ENCODE measurements at places on chromosomes 12 and 14. TPM values are rescaled to one million over a fixed set of nuclear protein-coding genes. Genes with fewer than 3 reads are reported as not detected.

- no peaks in the 10 kb centered on the region for H3K27me3 ChIP-seq
- peak; percentile 44 for DNase-seq
- no peaks in the 10 kb centered on the region for H3K36me3 ChIP-seq
- no peak overlapping the region for H3K27ac ChIP-seq
- no peaks in the 10 kb centered on the region for H3K4me1 ChIP-seq
- no peak overlapping the region for H3K4me3 ChIP-seq
Observed at GRCh38 chr14:24123424-24124417, 6.7 kb upstream of the FITM1 start.

DNA sequence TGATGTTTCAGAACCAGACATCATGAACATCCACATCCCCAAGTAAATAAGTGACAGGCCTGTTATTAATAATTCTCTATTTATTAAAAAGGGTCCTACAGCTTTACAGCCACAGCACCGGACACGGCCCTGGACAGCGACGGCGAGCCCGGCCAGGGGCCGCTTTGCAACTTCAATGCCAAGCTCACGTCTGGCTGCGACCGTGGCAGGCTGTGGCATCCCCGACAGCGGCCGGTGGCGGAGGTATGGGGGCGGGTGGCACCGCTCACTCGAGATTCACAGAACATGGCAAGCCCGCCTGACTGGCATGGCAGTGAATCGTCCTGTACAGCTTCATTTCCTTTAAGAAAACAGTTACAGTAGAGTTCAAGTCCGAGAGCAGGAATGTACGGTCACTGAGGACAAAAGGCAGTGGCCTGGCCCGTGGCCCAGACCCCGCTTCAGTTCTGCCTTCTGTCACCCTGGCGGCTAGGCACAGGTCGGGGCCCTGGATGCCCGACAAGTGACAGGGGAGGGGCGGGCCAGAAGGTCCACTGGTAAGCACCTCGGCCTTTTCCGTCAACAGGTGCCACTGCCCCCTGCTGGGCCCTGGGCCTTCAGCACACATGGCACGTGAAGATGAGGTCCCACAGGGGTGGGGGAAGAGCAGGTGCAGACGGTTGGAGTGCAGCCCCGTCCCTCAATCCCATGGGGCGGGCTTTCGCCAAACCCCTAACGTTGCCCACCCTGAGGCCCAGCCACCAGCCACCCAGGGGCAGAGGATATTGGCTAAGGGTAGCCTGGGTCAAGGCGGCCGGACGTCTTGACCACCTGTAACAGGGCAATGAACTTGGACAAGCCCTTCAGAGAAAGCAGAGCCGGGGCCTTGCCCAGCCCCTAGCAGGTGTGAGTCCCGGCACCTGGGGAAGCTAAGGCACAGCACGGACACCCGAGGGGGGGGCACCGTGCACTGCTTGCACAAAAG is 30.3 kb downstream of the HIP1R start:
- H3K27me3 ChIP-seq: no peaks in the 10 kb centered on the region
- peak; percentile 79 for DNase-seq
- H3K27ac ChIP-seq: no peak overlapping the region
- no peaks in the 10 kb centered on the region for H3K4me1 ChIP-seq

EFCAB11 gene
- 3.4 TPM for total RNA-seq

VRTN gene
- total RNA-seq: not detected

DNA sequence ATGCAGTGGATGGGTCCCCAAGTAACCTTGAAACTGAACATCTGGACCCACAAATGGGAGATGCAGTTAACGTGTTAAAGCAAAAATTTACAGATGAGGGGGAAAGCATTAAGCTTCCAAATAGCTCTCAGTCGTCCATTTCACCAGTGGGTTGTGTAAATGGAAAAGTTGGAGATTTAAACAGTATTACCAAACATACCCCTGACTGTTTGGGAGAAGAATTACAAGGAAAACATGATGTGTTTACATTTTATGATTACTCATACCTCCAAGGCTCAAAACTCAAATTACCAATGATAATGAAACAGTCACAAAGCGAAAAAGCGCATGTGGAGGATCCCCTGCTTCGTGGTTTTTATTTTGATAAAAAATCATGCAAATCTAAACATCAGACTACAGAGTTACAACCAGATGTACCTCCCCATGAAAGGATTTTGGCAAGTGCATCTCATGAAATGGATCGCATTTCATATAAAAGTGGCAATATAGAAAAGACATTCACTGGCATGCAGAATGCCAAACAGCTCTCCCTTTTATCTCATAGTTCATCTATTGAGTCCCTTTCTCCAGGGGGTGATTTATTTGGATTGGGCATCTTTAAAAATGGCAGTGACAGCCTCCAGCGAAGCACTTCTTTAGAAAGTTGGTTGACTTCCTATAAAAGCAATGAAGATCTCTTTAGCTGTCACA is 116.6 kb upstream of the NPAS3 start:
- H3K36me3 ChIP-seq: peaks cover 3% of the 10 kb centered on the region
- no peak overlapping the region for H3K4me3 ChIP-seq
- no peak for DNase-seq

MANSC1 gene
- 38.1 TPM for total RNA-seq

DNA sequence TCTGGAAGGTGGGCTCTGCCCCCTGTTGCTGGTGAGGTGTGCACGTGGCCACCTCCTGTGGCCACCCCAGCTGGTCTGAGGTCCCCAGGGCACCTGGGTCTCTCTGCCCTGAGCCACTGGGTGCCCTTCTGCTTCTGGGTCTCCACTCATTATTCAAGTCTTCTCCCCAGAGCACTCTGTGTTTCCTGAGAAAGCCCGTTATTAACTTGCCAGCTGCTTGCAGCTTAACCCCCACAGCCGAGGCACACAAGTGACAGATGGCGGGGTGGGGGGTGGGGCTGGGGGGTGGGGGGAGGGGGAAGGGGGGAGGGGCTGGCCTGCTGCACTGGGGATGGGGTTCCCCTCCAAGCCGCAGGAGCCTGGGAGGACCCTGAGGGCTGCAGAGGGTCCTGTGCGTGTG is 40.5 kb downstream of the FBRSL1 start:
- no peak overlapping the region for H3K27ac ChIP-seq
- no peaks in the 10 kb centered on the region for H3K4me1 ChIP-seq
- no peaks in the 10 kb centered on the region for H3K36me3 ChIP-seq
- no peak for DNase-seq
- H3K4me3 ChIP-seq: no peak overlapping the region
- H3K27me3 ChIP-seq: no peaks in the 10 kb centered on the region

DNA sequence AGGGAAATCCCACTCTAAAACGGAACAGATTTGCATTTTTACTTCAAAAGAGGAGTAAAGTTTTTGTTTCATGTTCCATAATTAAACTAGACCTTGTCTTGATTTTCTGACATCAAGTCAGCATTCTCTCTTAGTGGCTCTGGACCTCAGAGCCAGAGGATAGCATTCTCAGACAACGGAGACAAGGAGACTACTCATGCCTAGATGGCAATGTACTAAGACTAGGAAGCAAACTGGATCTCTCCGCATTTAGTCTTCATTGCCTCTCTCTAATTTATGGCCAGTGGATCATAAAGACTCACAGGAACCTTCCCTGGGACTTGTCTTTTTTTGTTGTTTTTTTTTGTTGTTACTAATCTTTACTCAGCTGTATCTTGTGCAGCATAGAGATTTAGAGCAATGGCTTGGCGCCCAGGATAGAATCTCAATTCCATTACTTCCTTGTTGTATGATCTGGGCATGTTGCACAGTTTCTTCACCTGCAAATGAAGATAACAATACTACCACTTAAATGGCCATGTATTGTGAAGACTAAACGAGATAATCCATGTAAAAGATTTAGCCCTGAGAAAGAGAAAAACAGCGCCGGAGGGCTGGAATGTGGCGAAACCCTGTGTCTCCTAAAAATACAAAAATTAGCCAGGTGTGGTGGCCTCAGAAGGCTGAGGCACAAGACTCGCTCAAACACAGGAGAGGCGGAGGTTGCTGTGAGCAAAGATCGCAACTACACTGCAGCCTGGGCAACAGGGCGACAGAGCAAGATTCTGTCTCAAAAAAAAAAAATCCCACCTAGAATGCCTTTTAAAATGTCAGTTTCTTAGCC is 4.0 kb upstream of the GEMIN2 start:
- no peaks in the 10 kb centered on the region for H3K27me3 ChIP-seq
- no peaks in the 10 kb centered on the region for H3K36me3 ChIP-seq
- H3K27ac ChIP-seq: no peak overlapping the region
- DNase-seq: no peak
- H3K4me3 ChIP-seq: no peak overlapping the region
- peaks cover 3% of the 10 kb centered on the region for H3K4me1 ChIP-seq

DNA sequence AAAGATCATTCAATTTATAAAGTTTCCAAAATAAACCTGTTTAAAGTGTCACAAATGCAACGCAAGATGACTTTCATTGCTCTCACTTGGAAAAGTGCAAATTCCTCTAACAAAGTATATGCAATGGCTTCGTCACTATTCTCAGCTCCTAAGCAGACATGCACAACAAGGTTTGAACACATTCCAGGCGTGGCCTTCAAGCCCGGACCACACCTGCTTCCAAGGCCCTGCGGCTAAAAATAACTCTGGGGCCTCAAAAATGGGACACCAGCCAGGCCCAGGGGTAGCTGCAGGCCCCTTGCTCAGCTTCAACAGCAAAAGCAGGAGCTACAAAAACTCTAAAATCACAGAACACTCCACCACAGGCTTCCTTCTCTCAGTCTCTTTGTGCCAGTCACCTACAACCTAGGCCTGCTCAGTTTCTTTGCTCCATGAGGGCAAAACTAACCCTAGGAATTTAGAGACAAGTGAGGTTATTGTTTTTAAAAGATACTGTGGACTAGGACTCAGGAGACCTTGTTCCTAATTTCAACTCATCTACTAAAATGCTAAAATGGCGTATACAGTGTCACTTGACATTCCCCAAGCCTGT is 29.3 kb downstream of the DUSP16 start:
- H3K4me1 ChIP-seq: no peaks in the 10 kb centered on the region
- no peaks in the 10 kb centered on the region for H3K36me3 ChIP-seq
- H3K27me3 ChIP-seq: no peaks in the 10 kb centered on the region
- no peak for DNase-seq
- H3K27ac ChIP-seq: no peak overlapping the region
- H3K4me3 ChIP-seq: no peak overlapping the region

EIF2S1 gene
- 61.4 TPM for total RNA-seq

HELB gene
- 2.5 TPM for total RNA-seq

GRCh38 chr12:109545826-109546225 is 27.5 kb downstream of the MMAB start:
- no peak overlapping the region for H3K4me3 ChIP-seq
- H3K36me3 ChIP-seq: no peaks in the 10 kb centered on the region
- no peak overlapping the region for H3K27ac ChIP-seq
- no peak for DNase-seq
- H3K27me3 ChIP-seq: no peaks in the 10 kb centered on the region

- no peak for DNase-seq
- no peaks in the 10 kb centered on the region for H3K27me3 ChIP-seq
- H3K36me3 ChIP-seq: peaks cover under 1% of the 10 kb centered on the region
- H3K4me3 ChIP-seq: no peak overlapping the region
- no peak overlapping the region for H3K27ac ChIP-seq
- peaks cover 6% of the 10 kb centered on the region for H3K4me1 ChIP-seq
Observed at GRCh38 chr12:111638556-111638955, 39.4 kb upstream of the ATXN2 start.

GRCh38 chr12:54384591-54385041 is at the start of gene ZNF385A:
Gene ZNF385A, minus strand, starts transcription at chr12:54384733. Its CDS starts 219 bp downstream, at chr12:54384514.
- H3K4me3 ChIP-seq: no peak within 1 kb of the TSS
- no peak within 1 kb of the TSS for H3K27ac ChIP-seq
- no peaks in the 10 kb centered on the region for H3K27me3 ChIP-seq
- DNase-seq: peak; percentile 82

OR4K2 gene
- not detected for total RNA-seq

- H3K27me3 ChIP-seq: no peaks in the 10 kb centered on the region
- peaks cover 6% of the 10 kb centered on the region for H3K4me1 ChIP-seq
- peak; percentile 46 for DNase-seq
- no peaks in the 10 kb centered on the region for H3K36me3 ChIP-seq
Observed at GRCh38 chr12:57898308-57898970, 42.9 kb upstream of the ATP23 start.

DNA sequence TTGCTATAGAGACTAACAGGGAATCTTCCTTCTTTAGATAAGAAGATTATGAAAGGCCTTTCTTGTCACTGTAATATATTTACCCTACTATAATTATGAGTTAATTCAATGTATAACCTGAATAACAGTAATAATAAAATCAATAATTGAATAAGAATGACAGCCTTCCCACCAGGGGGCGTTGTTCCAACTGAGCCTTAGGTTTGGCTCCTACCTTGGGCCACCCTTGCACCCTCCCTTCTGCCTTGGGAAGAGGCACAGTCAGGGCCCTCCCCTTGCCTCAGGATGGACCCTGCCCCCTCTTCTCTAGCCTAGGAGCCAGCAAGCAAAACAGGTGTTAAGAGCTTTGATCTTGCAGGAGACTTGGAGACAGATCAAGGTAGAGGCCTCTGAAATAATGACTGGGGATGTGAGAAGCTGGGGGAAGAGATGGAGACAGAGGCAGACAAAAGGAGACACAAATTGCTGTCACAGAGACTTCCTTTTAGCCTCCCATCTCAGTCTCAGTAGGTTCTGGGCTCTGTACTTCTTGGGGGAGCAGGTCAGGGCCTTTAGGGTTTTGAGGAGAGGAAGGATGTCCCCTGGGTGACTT is 40.1 kb upstream of the CISTR start:
- H3K4me1 ChIP-seq: no peaks in the 10 kb centered on the region
- no peaks in the 10 kb centered on the region for H3K36me3 ChIP-seq
- no peak for DNase-seq
- no peak overlapping the region for H3K4me3 ChIP-seq
- H3K27me3 ChIP-seq: no peaks in the 10 kb centered on the region

GRCh38 chr12:116065606-116066005 is 211.9 kb downstream of the MED13L start:
- H3K4me1 ChIP-seq: peaks cover 3% of the 10 kb centered on the region
- DNase-seq: no peak
- no peaks in the 10 kb centered on the region for H3K27me3 ChIP-seq
- H3K27ac ChIP-seq: no peak overlapping the region
- H3K4me3 ChIP-seq: no peak overlapping the region
